ENCODE measurements at places on chromosomes 7 and 10.

GRCh38 chr7:33399528-33400213 is 270.3 kb downstream of the BBS9 start:
- ATAC-seq = peak; percentile 52

GRCh38 chr10:117094856-117095255 is 43.2 kb downstream of the VAX1 start:
- peak; percentile 50 for ATAC-seq

DNA sequence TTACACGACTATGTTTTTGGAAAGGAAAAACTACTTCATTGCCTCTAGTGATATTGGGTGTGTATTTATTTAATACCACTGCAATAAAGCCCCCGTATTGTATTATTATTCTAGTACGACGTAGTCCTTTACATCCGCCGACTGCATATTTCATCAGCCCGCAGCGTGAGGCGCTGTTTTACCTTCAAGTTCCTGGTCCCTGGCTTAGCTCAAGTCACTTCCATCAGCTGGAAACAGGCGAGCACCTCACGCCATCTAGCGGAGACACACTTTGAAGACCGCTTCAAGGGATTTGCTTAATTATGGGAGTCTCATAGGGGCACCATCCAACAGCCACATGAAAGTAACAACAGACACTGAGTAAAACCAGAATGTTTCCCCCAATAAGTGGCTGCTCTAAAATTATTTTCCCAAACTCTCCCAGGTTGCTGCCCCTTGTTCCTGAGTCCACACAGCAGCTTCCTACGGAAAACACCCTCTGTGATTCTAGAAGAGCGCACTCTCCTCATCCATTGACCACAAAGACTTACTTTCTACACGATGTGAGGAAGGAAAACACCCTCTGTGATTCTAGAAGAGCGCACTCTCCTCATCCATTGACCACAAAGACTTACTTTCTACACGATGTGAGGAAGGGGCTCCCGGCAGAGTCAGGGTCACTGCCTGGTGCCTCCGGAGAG is 15.7 kb upstream of the ITIH2 start:
- ATAC-seq = peak; percentile 99

DNA sequence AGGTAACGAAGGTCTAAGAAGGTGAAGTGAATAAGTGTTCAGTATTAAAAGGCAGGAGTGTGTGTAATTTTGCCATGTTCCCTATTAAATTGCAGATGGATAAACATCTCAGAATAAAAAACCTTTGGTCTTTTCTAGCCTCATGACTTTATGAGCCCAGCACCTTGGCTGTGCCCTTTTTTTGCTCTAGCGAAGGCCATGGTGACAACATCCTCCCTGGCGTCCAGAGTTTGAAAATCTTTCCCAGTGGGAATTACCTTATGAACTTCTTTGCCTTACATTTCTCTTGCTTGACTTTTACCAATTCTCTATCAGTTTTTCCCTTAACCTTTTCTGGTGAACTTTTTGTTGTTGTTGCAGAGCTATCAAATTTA is 368.2 kb upstream of the BMPER start:
- no peak for ATAC-seq

GRCh38 chr10:121375172-121375571 is 223.1 kb downstream of the FGFR2 start:
- peak; percentile 78 for ATAC-seq

GRCh38 chr7:12705878-12706277 is 18.4 kb downstream of the ARL4A start:
- no peak for ATAC-seq

- no peak for ATAC-seq
Observed at GRCh38 chr7:131959106-131959812, 402.8 kb upstream of the PODXL start.

DNA sequence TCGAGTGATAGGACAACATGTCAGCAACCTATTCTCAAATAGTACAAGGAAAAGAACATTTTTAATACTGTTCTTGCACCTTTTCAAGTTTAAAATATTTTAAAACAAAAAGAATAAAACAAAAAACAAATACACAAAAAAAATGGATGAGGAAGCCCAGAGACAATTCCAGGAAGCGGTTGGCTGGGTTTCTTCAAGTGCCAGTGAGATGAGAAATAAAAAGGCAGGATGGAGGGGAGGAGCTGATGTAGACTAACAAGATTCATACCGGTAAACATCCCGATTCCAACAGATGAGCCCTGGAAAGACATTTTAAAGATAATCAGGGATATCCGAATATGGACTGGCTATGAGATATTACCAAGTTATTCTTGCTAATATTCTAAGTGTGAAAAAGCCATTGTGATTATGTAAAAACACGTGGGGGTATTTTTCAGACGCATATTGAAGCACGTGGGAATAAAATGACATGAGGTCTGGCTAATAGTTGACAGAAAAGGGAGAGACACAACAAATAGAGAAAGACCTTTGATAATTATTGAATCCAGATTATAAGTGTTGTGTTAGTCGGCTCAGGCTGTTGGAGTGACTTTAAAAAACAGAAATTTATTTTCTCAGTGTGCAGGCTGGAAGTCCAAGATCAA is 101.3 kb upstream of the LRRC4 start:
- ATAC-seq = no peak

GRCh38 chr7:138308136-138308535 is 151.9 kb upstream of the TRIM24 start:
- ATAC-seq = no peak

DNA sequence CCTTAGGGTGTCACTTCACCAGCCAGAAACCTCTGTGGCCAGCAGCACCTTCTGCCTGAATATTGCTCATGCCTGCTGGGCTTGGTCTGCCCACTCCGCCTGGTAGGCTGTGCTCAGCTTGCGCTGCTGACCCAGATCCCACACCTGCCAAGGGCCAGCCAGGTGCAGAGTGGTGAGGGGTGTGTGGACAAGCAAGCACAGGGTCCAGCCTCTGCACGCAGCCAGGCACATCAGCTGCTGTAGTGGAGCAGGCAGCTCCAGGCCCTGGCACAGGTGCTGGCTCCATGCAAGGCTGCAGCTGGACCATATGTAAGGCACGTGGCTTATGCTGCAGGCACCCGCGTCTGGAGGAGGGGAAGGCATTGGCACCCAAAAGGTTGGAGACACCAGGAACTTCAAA is 567.4 kb downstream of the INHBA start:
- no peak for ATAC-seq

- ATAC-seq = no peak
Observed at GRCh38 chr7:45178241-45179225, 20.9 kb downstream of the RAMP3 start.

DNA sequence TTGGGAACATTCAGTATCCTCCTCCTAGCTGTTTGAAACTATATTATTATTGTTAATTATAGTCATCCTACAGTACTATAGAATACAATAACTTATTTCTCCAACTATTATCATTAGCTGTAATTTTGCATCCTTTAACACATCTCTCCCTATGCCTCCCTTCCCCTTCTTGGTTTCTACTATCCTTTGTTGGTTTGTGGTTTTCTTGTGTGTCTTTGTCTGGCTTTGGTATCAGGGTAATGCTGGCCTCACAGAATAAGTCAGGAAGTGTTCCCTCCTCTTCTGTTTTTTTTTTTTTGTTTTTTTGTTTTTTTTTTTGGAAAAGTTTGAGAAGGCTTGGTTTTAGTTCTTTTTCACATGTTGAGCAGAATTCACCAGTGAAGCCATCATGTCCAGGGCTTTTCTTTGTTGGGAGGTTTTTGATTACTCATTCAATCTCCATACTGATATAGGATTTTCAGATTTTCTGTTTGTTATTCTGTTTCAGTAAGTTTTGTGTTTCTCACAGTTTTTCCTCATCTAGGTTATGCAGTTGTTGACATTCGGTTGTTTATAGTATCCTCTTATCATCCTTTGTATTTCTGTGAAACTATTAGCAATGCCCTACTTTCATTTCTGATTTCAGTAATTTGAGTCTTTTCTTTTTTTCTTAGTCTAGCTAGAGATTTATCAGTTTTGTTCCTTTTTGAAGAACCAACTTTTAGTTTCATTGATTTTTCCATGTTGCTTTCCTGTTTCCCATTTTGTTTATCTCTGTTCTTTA is 21.6 kb downstream of the C1GALT1 start:
- no peak for ATAC-seq

- ATAC-seq = no peak
Observed at GRCh38 chr10:128043259-128044045, 82.8 kb downstream of the MKI67 start.

DNA sequence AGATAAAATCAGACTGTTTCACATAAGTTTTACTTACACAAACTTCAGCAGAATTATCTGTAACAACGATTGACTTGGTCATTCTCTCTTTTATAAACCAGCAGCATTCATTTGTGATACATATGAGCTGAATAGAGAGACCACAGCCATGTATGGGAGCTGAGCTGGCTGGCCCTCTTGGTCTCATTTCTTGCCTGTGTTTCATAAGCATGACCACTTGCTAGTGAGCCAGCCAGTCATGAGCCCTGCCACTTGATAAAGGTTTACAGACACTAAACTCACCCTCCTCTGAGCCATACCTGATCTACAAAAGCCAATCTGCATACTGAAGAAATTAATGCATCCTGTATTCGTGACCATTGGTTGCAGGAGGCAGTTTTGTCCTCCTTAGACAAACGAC is 82.1 kb downstream of the PKD1L1 start:
- ATAC-seq = no peak

DNA sequence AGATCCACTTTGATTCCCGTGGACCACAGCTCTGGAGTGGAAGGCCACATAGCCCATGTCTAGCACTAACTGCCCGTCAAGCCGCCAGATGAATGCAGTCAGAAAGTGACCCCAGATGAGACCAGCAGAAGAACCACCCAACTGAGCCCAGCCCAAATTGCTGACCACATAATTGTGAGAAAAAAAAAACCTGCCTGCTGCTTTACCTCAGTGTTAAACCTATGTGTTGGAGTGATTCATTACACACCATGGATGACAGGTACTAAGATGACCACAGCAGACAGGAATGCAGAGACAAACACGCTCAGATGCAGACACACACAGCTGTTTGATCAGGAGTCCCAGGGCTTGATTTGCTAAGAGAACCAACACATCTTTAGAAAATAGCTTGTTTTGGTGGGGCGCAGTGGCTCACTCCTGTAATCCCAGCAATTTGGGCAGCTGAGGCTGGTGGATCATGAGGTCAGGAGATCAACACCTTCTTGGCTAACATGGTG is 168.1 kb upstream of the PPP2R2D start:
- ATAC-seq = no peak

- ATAC-seq = no peak
Observed at GRCh38 chr7:33054261-33054964, 8.2 kb downstream of the NT5C3A start.

DNA sequence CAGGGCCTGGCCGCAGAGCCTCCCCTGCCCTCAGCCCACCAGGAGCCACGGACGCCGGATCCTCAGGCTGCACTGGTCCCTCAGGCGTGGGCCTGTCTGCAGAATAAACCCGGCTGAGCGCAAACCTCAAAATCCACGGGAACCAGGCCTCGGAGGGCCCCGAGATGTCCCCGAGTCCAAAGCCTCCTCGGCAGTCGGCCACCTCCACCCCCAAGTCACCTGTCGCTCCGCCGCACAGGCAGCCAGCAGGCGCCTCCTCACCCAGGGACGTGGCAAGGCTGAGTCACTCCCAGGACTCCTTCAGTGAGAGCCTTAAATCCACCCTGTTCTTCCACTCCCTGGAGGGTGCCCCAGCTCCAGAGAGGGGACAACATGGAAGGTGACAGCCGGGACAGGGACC is 33.2 kb downstream of the STK32C start:
- no peak for ATAC-seq

- peak; percentile 86 for ATAC-seq
Observed at GRCh38 chr7:1323178-1324027, 90.7 kb downstream of the UNCX start.

DNA sequence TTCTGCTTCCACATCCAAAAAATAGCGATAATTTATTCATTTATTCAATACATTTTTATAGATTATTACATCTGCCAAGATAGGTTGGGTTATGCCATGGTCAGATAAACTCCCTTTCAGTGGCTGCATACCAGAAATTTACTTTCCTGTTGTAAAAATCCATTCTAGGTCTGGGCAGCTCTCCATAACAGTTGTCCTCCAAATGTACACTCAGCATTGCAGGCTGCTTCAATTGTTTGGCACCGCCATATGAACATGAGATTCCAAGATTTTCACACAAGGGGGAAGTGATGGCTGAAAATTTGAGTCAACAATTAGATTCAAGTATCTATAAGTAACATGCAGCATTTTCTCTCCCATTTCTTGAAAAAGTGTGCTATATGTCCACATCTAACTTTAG is 568.7 kb downstream of the ETV1 start:
- ATAC-seq = no peak

- ATAC-seq = no peak
Observed at GRCh38 chr7:149448961-149449360, 11.9 kb downstream of the ZNF777 start.

DNA sequence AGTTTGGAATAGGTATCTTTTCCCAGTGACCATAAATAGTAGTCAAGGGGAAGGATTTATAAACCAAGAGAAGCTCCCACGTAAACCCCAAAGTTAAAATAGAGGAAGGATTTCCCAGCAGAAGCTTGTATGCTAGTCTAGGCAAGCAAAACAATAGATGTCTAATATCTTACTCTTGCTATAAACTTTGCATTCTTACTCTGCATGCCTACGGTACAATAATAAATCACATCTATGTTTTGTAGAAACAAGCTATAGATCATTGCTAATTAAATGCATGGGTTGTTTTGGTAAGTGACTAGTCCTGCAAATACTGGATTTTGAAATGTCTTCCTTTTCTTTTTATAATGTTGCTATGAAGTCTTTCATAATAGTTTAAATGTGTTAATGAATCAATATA is 585.5 kb downstream of the INHBA start:
- ATAC-seq = no peak

GRCh38 chr10:10092581-10092980 is 925.1 kb upstream of the CELF2 start:
- ATAC-seq = peak; percentile 88

- no peak for ATAC-seq
Observed at GRCh38 chr10:99920486-99920885, 89.3 kb downstream of the DNMBP start.

DNA sequence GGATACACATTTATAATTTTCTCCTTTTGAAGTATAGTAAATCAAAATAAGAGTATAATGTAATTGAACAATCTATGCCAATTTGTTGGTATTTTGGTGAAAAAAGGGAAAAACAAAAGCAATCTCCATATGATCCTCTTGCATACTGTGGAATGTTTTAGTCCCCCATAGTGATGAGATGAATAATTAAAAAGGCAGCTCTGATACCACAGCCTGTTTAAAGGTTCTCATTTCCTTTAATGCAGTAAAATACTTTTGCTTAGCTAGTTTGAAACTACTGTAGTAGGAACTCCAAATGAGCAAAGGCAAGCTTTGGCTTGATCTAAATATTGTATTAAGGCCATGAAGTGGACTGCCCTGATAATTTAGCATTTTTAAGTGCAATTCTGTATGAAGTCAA is 77.6 kb downstream of the VTI1A start:
- ATAC-seq = no peak

DNA sequence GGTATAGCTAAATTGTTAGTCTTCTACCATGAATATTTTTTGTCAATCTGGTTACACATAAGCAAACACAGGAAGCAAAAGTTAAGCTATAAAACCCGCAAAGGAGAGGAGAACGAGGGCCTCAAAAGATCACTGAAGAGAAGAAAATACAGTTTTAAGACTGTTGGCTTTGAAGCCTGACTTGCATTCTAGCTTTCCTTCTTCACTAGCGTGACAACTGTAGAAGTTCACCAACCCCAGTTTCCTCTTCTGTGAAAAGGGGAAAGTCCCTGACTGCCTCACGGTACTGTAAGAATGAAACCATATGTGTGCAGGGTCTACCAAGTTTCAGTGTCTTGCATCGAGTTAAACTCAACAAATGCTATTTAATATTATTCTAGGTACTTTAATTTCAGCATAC is 7.5 kb upstream of the LRRN3 start:
- no peak for ATAC-seq

GRCh38 chr10:118062798-118063238 is 16.1 kb upstream of the RAB11FIP2 start:
- ATAC-seq = no peak
